Activated CD8-positive, alpha-beta memory T cell treated with anti-CD3 and anti-CD28 coated beads for 4 hours (primary cell): ENCODE measurements at places on chromosomes 12 and 14.

DNA sequence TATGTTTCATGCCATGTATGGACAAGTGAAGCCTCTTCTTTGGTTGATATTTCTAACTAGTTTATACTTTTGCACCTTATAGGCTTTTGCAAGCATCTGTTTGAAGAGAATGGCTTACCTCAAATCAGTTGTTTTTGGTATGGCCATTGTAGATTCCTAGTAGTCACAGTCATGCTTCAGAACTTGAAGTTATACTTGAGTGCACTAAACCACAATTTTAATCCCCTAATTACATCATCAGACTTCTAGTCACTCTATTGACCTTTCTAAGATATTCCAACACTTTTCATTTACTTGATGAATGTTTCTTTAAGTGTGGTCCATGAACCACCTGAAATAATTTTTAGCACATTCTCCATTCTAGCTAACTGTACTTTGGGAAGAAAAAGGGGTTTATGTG lies 18.6 kb upstream of the KLRB1 start:
- DNase-seq, result no peak

- no peak for DNase-seq
These were observed 206.0 kb upstream of the MYL2 start for GRCh38 chr12:111126331-111126730.

- no peak for DNase-seq
These were observed 25.2 kb downstream of the PMCH start for GRCh38 chr12:102172436-102172835.

GRCh38 chr12:48030173-48030650 lies 25.9 kb upstream of the COL2A1 start:
- DNase-seq, result no peak

DNA sequence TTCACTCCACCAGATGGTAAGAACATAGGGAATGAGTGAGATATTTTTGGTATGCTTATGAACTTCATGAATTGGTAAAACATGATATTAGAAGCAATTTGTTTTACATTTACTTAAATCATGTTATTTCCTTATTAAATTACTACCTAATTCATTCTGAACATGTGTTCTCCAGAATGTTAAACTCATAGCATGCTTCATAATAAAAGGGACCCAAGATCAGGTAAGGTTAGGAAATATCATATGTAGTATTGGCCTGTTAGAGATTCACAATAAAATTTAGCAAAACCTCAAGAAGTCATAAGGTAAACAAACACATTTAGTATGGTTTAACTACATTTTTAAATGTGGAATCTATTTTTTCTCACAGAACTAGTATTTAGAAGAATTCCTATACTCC lies 28.2 kb downstream of the PTPRQ start:
- DNase-seq, result no peak

- no peak for DNase-seq
These were observed 27.1 kb upstream of the BCDIN3D start for GRCh38 chr12:49869816-49870500.

DNA sequence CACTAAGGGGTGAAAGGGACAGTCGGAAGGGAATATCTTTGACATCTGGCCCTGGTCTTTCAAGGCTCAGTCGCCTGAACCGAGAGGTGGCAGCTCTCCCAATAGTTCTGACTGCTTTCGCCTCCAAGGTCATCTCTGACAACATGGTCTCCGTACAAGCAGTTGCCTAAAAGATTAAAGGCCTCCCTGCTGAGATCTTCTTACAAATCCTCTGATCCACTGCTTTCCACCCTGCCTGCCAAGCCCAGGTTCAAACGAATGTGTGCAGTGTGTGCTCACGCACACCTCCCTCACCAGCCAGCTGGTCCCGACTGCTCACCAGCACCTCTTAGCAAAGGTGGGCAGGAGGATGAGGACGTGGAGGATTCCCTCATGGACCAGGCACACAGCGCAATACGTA lies 10.4 kb downstream of the B4GALNT3 start:
- DNase-seq, result no peak

- no peak for DNase-seq
These were observed at the start of gene CLECL1 for GRCh38 chr12:9732921-9733461. Gene CLECL1, minus strand, starts transcription at chr12:9733097.

- no peak for DNase-seq
These were observed 27.8 kb upstream of the PNMA1 start for GRCh38 chr14:73741876-73742519.

DNA sequence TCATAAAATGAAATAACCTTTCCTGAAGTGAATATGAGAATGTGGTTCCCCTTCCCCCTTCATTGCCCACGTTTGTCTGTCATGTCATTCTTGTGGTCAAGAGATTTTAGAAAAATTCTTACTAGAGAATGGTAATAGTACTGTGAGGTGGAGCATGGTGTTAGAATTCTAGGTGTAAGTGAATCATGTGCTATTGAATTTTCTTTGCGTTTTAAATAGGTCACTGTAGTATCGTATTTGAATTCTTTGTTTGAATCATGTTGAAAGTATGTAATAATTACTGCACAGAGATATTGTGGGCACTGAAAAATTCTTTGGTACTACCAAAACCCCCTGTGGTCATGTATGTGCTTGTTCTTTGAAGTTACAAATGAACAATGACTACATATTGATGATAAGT lies 49.9 kb downstream of the FUT8 start:
- DNase-seq, result no peak

DNA sequence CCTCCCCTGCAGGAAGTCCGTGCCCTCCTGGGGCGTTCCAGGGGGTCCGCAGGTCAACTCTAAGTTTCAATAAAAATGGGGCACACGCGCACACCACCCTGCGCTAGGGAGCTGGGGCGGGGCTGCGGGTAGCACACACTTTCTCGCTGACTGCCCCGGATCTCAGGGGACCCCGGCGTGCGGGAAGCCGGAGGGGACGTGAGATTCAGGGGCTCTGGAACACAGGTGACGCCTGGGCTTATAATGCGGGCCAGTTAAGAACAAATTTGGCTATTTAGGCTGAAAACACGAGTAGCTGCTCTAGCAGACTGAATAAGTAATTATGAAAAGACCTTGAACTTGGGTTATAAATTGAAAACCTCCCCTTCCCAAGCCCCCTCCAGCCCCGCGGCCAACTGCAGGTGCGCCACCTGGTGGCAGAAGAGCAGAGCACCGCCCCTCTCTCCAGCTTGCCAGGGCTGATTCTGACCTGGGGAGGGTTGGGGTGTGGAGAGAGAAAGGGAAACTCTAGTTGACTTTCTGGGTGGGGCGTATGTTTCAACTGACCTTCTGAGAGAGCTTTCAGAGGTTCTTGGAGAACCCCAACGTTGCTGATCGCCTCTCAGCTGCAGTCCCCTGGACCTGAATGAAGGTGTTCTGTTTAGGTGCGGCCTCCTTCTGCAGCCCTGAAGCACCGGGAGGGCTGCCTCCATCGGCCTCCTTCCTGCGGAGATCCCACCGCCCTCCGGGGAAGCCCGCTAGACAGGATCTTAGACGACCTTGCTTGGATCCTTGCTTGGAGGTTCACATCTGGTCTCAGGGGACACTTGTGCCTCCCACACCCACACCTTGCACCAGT lies 118.4 kb upstream of the EVL start:
- no peak for DNase-seq

DNA sequence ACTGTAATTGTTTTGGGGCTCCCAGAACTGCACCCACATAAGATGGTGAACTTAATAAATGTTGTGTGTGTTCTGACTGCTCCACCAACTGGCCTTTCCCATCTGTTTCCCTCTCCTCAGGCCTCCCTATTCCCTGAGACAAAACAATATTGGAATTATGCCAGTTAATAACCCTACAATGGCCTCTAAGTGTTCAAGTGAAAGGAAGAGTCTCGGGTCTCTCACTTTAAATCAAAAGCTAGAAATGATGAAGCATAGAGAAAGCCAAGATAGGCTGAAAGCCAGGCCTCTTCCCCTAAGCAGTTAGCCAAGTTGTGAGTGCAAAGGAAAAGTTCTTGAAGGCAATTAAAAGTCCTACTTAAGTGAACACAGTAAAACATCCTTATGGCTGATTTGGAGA lies 13.4 kb downstream of the ACOT6 start:
- no peak for DNase-seq

- no peak for DNase-seq
These were observed 15.7 kb upstream of the SLC6A12 start for GRCh38 chr12:229441-230191.

- DNase-seq, result no peak
These were observed 59.8 kb upstream of the TBPL2 start for GRCh38 chr14:55500219-55500701.
